NCI-H2171 treated with DMSO at 0.1 percent for 48 hours (cell line): ENCODE measurements at places on chromosomes 12 and 14.

- no peak for DNase-seq
Measured at GRCh38 chr12:88339966-88340365, 197.9 kb downstream of the TMTC3 start.

- DNase-seq = no peak
Measured at GRCh38 chr12:53777412-53777811, 25.6 kb upstream of the CISTR start.

- no peak for DNase-seq
Measured at GRCh38 chr12:96434107-96434506, 33.9 kb upstream of the CDK17 start.

GRCh38 chr14:81311778-81312177, 88.3 kb downstream of the STON2 start:
- DNase-seq = peak; percentile 77

GRCh38 chr14:23629832-23630396, 6.2 kb upstream of the DHRS2 start:
- DNase-seq = no peak

GRCh38 chr12:43277651-43278540, 274.1 kb downstream of the ADAMTS20 start:
- DNase-seq = peak; percentile 12

DNA sequence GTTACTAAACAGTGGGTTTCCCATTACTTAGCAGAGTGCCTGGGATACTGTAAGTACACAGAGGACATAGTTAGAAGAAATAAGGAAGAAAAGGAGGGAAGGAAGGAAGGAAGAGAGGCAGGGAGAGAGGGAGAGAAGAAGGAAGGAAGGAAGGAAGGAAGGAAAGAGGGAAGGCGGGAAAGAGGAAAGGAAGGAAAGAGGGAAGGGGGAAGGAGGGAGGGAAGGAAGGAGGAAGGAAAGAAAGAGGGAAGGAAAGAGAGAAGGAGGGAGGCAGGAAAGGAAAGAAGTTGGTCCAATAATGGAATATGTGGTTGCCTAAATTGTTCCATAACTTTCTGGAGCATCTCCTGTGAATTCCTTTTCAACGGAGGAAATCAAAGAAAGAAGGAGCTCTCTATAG, 1230.4 kb downstream of the AACS start:
- DNase-seq = no peak
